Stimulated activated CD8-positive, alpha-beta memory T cell treated with anti-CD3 and anti-CD28 coated beads, Interleukin-2, amount 100 ng/mL, for 1 hour (primary cell): ENCODE measurements at places on chromosomes 13 and 19.

DNA sequence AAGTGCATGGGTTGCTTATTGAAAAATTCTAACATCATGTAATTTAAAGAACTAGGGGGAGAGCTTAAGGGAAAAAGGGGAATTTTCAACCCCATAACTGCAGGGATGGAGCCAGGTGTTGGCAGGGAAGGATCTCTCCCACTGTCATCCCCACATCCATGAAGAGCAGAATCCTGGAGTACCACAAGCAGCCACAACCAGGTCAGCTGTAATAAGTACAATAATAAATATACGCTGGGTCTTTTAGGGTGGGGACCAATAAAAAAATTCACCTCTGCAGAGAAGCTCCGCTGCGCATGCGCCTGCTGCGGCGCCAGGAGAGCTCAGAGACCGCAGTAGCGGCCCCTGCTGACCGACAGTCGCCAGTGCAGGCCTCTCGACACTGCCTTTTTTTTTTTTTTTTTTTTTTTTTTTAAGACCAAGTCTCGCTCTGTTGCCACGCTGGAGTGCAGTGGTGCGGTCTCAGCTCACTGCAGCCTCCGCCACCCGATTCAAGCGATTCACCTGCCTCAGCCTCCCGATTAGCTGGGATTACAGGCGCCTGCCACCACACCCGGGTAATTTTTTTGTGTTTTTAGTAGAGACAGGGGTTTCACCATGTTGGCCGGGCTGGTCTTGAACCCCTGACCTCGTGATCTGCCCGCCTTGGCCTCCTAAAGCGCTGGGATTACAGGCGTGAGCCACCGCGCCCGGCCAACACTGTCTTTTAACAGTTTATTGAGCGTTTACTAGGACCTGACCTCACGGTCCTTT is 2.5 kb upstream of the EEF2 start:
- peak; percentile 80 for DNase-seq

DNA sequence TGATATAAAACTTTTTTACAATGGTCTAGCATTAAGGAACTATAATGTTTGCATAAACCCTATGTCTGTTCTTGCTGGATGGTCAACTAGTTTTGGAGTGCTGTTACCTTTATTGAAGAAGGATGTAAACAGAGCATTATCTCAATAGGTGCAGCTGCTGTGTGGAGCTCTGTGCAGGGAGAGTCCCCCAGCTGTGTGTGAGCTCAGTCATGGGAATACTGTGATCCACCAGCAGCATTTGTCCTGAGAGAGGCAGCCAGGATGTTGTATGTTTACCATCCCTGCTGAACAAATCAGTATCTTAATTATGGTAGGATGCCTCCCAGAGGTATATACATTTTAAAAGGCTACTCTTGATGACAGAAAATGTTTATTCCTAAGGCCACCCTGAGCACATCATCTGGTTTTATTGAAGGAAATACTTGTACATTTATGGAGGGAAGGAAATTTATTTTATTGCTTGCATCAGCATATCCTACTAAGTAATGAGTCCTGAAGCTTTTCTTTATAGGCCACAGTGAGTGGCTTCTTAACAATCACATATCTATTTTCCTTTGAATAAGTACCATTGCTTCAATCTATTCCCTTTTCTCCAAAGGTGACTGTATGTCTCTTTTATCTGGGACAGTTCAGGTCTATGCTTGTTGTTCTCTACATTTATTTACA is 11.7 kb downstream of the RAP2A start:
- DNase-seq = no peak

GRCh38 chr19:13215572-13216380 is 65.6 kb downstream of the IER2 start:
- DNase-seq = peak; percentile 7

- no peak for DNase-seq
Observed at GRCh38 chr13:62626771-62627170, 1211.1 kb upstream of the PCDH20 start.

- DNase-seq = no peak
Observed at GRCh38 chr13:73532582-73532981, 473.8 kb downstream of the KLF5 start.

DNA sequence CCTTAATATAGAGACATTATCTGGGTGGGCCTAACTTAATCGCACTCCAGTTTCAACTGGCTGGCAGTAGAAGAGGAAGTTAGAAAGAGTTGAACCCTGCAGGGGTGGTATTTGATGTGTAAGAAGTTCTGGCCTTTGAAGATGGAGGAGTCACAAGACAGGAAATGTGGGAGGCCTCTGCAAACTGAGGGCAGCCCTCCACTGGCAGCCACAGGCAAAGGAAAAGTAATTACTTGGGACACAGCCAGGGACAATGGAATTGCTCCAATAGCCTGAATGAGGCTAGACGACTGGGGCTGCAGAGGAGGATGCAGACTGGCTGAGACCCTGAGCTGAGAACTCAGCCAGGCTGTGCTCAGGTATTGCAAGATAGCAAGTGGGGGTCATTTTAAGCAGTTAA is 703.3 kb upstream of the ARGLU1 start:
- no peak for DNase-seq

- DNase-seq = no peak
Observed at GRCh38 chr13:74867460-74867859, 614.5 kb downstream of the TBC1D4 start.

DNA sequence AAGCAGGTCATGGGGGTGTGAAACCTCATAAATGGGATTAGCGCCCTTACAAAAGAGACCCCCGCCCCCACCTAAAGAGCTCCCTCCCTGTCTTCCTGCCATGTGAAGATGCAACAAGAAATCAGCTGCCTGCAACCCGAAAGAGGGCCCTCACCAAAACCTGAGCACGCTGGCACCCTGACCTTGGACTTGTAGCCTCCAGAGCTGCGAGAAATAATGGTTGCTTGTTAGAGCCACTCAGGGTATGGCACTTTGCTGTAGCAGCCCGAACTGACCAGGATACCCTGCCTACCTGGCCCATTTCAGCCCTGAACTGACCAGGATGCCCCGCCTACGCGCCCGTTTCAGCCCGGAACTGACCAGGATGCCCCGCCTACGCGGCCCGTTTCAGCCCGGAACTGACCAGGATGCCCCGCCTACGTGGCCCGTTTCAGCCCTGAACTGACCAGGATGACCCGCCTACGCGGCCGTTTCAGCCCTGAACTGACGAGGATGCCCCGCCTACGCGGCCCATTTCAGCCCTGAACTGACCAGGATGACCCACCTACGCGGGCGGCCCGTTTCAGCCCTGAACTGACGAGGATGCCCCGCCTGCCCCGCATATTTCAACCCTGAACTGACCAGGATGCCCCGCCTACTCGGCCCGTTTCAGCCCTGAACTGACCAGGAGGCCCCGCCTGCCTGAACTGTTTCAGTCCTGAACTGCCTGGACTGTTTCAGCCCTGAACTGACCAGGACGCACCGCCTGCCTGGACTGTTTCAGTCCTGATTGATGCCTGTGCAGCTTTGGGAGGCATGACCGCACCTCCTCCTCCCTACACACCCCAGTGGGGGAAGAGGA is 120.0 kb downstream of the UQCRFS1 start:
- DNase-seq = no peak

DNA sequence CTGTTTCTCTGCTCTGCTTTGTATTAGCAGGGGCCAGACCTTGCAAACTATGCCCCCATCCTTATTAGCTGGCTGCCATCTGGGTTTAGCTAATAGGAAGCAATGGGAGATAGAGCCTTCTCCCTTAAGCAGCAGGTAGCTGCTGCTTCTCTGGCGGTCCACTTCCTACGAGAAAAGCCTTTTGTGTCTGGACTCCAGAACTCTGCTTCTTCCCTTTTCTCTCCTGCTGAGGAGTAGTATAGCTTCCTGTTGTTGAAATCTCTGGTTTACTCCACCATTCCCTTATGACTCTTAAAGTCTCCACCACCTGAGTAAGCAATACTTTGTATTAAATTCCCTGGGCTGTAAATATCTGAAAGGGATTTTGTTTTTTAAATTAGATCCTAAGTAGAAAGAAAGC is 147.1 kb downstream of the DNAJC15 start:
- no peak for DNase-seq

DNA sequence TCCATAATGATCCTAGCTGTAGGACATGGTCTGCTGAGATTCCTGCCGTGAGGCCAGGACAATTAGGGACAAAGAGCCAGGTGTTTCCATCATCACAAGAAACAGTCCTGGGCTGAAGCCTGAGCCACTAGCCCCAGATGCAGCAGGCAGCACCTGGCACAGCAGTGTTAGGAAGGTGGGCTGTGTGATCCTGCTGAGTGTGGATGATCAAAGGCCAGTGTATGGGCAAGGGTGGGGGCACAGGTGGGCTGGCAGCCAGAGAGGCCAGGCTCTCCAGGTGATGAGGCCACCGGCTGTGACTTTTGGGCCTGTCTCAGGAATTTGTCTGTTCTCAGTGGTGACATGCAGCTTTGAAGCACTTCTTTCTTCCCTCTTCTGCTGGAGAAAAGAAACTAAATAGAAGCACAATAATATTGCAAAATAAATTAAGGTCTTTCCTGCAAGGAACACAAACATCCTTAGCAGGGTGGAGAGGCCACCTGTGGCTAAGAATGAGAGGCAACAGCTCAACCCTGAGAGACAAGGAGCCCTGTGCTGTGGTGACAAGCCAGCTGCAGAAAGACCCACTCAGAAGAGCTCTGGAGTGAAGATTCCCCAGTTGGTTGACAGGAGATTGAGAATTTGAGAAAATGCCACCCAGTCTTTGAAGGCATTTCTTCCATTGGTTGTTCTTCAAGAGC is 127.6 kb downstream of the KATNAL1 start:
- DNase-seq = no peak

DNA sequence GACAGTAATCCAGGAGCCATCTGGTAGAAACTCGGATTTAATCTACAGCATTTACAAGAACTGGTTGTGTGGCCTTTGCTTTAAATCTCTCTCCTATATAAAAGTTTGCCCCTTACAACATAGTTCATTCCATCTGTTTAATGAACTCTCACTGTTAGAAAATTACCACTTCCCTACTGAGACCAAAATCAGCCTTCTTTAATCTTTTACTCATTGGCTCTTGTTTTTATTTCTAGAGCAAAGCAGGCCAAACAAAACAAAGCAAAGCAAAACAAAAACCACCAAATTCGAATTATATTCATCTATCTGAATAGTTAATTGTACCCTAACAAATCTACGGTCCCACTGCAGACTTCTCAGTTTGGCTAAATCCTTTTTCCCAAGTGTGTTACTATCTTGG is 127.0 kb downstream of the UGGT2 start:
- DNase-seq = no peak

DNA sequence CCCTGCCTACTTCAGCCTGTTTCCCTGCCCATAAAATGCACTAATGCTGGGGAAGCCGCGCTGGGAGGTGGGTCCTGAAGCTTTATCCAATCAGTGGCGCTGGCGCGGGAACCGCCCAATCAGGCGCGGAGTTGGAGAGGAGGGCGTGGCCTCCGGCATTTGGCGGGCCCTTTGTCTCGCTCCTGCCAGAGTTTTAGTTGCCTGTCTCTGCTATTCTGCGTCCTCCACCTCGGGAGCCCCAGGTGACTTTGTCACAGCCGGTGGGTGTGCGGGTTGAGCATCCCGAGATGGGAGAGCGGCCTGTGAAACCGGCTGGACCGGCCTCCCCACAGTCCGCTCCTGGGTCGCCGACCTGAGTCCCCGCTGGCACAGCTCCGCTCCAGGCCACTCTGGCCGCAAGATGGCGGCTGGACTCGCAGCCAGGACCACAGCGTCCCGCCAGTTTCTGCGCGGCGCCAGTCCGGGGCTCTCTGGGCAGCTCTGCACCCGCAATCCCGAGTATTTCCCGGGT is 30.7 kb upstream of the ZNF429 start:
- peak; percentile 60 for DNase-seq

- no peak for DNase-seq
Observed at GRCh38 chr13:113901231-113901630, 37.4 kb upstream of the GAS6 start.

DNA sequence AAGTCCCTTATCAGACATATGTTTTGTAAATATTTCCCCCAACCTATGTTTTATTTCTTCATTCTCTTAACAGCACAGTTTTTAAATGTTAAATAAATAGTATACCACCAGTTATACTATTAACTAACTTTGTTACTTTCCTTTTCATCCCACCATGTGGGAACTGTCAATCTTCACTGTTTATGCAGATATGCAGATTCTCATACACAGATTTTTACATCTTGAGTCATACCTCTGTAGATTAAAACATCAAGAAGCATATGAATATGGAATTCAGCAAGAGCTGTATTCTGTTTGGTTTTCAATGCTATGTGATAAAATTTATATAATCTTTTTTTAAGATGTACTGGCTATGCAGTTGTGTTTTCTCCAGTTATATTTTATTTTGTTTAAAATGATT is 566.3 kb downstream of the LIG4 start:
- no peak for DNase-seq

DNA sequence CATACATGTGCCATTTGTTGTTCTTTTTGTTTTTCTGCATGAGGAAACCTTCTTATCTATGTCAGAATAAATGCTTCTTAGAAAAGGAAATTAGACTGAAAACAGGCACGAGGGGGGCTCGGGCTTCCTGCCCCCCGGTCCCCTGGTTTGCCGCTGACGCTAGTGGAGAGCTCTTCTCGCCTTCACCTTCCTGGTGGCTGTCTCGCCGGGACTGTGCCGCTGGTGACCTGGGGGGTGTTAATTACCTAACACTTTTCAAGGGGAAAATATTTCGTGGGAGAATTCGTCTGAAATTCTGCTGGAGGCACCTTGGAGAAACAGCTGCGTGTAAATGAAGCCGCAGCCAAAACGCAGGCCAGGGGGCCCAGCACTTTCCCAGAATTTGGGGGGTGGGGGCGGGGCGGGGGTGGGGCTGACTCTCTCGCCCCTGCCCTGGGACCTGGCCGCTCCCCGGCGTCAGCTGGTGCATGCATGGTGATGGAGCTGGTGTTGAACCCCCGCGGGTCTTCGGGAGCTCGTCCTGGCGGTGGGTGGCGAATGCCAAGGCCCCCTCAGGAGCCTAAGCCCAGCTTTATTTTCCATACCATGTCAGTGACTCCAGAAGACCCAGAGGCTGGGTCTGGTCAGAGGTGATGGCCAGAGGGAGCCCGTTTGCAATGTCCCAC is 58.3 kb upstream of the MCF2L start:
- no peak for DNase-seq

DNA sequence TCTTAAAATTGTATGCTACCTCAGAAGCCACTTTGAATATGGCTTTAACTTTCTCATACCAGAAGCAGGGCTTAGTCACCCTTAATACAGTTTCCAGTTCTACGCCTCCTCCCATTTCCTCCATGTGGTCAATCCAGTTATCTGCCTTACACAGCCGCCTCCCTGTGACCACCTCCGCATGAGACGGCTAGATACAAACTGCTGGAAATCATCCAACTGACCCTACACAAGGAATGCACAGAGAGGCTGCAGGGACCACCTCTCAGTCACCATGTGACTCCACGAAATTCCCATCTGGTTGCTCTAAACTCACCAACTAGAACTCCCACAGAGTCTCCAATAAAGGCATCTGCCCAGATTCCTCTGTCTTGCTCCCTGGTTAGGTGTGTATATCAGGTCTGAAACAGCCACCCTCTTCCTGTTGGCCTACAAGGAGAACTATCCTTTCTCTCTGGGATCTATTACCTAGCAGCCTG is 6.8 kb downstream of the ZNF564 start:
- DNase-seq = no peak

- no peak for DNase-seq
Observed at GRCh38 chr13:29081036-29081435, 260.9 kb downstream of the MTUS2 start.

GRCh38 chr13:94487043-94487442 is 7.6 kb upstream of the DCT start:
- DNase-seq = no peak
